Cerebellum (tissue), 4 donors: ENCODE measurements at places on chromosomes 13 and 19.
A peak's percentile ranks its signal among the peaks of the same experiment; 100 is the strongest.

- DNase-seq, result no peak
Measured at GRCh38 chr13:67048821-67049150, 181.3 kb downstream of the PCDH9 start.

DNA sequence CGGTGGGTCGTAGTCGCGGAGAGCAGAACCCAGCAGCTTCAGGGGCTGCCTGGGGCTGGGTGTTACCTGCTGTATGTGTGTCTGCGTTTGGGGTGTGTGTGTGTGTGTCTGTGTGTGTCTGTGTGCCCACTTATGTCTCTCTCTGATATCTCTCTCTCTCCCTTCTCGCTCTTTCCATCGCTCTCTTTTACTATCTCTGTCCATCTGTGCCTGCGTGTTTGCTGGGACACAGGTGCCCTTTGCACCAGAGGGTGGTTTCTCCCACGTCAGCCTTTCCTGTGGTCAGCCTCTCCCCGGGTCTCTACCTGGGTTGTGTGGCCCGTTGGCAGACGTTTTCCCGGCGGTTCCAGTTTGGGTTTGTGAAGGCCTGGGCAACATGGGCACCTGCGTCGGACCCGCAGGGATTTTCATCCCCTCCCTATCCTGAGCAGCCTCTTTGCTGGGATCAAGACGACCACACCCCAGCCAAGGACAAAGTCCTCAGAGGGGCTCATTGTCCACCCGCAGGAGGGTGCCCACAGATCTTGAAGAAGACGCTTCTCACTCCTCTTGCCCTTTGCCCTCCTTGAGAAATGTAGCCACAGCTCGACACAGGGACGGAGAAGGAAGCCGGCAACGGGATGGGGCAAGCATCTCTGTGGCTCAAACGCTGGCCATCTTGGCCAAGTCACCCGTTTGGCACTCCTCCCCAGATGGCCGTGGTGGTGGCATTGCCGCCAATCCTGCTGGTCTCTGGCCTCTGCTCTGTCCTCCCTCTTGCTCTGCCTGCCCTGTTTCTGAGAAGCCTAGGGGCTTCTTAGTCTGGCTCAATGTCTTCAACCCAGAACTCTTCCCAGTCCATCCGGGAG is 43.3 kb downstream of the ZNF146 start:
- DNase-seq, result peak; percentile 26

- DNase-seq, result no peak
Measured at GRCh38 chr13:112067116-112067741, at the start of gene SOX1. TSS of gene SOX1 (plus strand) at chr13:112067149. CDS start at chr13:112067659, 510 bp downstream.

GRCh38 chr13:33472446-33472845 is 186.9 kb upstream of the STARD13 start:
- no peak for DNase-seq

- peak; percentile 96 for DNase-seq
Measured at GRCh38 chr19:18762125-18763023, 28.7 kb downstream of the COMP start.

DNA sequence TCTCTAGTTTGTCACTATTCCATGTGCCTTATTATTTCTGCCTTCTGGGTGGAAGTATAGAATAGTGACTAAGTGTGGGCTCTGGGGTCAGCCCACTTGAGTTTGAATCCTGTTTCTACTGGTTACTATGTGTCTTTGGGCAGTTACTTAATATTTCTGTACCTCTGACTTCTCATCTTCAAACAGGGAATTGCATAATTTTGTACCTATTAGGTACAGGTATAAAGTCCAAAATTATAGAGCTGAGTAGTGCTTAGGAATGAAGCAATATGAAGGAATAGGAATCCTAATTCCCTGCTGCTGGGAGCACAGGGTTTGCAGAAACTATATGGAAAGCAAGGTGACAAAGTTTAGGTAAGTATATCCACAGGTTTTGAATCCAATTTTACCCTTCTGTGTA is 564.5 kb downstream of the GPC5 start:
- DNase-seq, result no peak

- peak; percentile 74 for DNase-seq
Measured at GRCh38 chr13:48235341-48236135, 2.5 kb downstream of the ITM2B start.

DNA sequence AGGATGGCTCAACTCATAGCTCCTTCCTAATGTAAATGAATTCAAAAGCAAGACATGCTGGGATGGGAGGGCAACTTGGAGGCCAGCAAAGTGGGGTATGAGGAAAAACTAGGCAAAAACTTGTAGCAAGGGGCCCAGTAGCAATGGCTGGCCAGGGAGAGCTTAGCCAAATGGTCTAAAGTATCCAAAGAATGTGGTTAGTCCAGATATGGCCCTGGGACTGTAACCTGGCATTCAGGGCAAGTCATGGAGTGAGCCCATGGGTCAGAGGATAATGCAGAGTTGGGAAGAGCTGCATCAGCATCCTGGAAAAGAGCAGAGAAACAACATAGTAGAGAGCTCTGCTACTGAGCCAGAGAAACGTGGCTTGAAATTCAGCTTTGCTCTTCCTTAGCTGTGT is 191.7 kb downstream of the SUCLA2 start:
- DNase-seq, result no peak

DNA sequence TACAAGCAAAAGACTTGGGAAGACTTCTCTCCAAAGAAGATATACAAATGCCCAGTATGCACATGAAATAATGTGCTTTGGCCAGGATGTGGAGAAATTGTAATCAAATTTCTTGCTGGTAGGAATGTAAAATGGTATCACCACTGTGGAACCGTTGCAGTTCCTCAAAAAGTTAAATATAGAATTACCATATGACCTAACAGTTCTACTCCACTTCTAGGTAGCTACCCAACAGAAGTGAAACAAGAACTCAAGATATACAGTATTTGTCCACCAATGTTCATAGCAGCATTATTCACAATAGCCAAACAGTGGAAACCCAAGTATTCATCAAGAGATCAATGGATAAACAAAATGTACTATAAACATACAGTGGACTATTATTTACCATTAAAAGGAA is 95.0 kb upstream of the KLF5 start:
- DNase-seq, result no peak

DNA sequence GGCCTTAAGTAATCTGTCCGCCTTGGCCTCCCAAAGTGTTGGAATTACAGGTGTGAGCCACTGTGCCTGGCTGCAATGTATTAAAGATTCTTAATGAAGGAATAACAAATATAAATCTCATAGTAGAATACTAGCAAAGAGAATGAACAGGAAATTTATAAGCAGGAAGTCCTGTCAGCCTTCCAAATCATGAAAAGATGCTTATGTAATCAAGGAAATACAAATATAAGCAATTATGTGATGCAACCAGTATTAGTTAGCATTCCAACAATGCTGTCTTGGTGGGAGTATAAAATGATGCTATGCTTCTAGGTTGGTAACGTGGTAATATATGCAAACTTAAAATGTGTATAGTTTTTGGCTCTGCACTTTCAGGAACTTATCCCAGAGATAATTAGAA is 133.8 kb downstream of the PDS5B start:
- no peak for DNase-seq

DNA sequence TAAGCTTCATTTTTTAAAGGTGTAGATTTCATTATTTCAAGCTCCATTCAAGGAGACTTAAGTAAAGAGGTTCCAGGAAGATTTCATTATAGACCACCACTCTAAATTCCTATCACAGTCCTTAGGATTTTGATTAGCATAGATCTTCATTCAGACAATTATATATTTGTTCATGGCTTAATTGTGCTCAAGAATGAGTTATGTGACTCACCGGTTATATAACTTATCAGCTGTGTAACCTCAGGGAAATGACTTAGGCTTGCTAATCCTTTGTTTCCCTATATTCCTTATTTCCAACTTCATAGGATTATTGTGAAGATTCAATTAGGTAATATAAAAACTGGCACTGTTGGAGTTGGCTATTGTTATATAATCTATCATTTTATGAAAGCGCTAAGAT is 632.8 kb upstream of the SPRY2 start:
- no peak for DNase-seq

GRCh38 chr13:104979281-104980030 is 1556.0 kb downstream of the EFNB2 start:
- DNase-seq, result no peak

DNA sequence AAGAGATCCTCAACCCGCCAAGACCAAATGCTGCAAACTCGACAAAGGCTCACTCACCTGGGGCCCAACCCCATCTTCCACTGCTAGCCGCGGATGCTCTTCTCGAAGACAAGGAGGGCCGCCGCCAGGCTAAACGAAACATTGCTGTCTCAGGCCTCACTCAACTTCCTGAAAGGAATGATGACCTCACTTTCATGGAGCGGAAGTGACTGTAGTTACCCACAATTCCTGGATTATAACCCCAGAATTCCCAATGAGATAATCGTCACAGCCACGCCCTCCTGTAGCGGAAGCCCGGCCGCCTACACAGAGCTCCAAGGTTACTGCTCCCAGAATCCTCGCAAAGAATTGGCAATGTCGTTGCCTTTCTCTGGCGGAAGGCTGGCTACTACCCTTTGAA is 10.5 kb upstream of the ZNF112 start:
- DNase-seq, result no peak
